Fibroblast of gingiva (primary cell): ENCODE measurements at places on chromosomes 5 and 9.
A peak's percentile ranks its signal among the peaks of the same experiment; 100 is the strongest.

GRCh38 chr5:114435220-114435481 is 73.3 kb downstream of the KCNN2 start:
- DNase-seq, result no peak

DNA sequence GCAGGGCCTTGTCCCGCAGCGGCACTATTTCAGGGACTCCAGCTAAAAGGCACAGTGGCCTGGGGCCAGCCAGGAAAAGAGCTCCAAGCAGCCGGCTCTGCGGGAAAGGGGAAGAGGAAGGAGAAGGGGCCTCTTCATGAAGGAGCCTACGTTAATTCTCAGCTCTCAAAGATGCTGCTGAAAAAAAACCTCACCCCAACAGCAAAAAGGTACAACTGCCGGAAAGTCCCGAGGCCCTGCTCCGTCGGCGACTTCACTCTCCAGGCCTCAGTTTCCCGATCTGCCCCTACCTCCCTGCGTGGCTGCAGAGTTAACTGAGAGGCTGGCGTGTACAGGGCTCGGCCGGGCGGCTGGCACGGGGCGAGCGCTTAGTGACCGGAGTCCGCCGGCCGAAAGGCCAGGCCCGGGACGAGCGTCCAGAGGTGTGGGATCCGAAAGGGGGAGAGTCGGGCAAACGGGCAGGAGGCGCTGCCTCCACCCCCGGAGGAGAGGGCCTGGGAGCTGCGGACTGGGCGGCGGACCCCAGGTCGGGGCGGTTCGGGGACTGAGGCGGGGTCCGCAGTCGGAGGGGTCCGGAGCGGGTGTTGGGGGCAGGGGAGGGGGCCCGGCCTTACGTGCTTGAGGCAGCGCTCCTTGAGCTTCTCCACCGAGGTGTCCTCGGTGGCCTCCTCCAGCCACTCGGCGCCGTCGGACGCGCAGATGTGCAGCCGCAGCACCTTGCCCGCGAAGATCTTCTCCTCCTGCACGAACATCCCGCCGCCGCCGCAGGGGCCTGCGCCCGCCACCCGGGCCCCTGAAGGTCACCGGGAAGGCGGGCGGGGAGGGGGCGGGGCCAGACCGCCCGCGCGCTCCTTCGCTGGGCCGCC is 529 bp downstream of the UBAC1 start:
- DNase-seq, result no peak

DNA sequence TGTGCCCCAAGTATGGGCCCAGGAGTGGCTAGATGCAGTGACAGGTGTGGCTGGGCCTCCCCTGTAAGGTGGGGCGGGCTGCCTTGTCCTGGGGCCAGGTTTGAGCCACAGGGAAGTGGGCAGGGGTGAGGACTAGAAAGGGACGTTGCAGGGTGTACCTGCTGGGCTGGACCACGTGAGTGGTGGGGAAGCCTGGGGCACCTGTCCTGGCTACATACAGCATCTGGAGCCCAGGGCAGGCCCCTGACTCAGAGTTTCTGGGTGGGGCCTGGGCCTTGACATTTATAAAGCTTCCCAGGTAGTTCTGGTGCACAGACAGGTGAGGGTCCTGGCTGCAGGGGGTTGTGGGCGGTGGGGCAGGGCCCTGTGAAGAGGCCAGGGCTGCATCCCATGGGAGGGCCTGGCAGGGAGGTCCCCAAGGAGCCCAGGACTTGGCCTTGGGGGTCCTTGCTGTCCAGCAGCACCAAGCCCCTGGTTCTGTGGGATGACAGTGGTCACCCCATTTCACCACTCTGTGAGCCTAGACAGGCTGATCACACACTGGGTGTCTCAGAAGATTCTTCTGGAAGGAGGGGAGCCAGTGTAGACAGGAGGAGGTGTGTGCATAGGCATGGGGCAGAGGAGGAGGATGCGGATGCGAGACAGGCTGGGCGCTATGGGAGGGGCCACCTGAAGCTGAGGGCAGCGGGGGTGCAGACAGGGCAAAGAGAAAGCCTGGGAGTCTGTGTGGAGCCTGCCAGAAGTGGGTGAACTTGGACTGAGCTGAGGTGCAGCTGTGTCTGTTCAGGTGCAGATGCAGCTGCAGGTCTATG is 94.0 kb downstream of the PHF2 start:
- DNase-seq, result peak; percentile 58

DNA sequence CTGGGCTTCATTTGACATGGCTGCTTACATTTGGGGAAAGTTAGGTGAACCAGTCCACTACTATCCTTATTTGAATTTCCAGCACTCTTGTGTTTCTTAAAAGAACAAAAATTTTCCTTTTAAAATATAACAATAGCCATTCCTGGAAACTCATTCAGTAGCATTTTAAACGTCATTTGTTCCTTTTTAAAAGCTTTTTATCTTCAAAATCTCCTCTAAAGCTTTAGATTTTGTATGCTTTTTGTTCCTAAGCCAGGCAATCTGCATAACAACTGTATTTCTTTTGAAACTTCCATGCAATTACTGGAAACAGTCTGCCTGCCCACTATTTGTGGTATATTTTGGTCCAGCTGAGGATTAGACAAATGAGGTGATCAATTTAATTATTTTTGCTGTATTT is 172.2 kb upstream of the PLCXD3 start:
- DNase-seq, result no peak

- no peak for DNase-seq
These were observed 142.3 kb downstream of the TSSK1B start for GRCh38 chr5:113292462-113292861.

GRCh38 chr5:164581889-164582288 is 1076.5 kb downstream of the MAT2B start:
- no peak for DNase-seq

DNA sequence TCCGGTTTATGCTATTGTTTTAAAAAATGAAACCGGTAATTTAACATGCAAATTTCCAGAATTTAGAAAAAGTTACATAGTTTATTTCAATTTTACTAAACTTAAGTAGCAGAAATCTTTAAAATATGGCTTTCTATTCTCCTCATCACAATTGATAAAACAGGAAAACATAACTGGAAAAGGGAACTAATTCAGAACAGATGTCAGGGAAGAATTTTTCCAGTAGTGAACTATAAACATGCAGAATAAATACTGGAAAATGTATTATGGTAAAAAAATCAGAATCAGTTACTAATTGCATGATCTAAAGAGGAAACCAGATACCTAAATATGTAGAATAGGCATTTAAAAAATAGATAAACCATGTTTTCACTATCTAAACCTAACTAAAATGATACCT is 7.3 kb upstream of the NR4A3 start:
- no peak for DNase-seq

DNA sequence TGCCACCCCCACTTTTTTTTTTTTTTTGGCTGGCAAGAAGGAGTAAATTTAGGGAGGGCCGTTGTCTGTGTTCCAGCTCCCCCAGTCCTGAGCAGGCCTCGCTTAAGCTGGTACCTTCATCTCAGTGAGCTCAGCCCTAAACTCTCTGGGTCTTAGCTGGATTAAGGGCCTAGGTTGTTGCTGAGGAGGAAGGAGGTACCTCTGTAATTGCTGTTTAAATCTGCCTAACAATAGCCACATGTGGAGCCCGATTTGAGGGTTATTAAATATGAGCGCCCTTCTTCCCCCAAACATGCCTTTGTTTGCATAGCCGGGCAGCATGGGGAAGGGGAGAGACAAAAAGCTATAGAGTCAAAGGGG is 179.0 kb upstream of the PITX1 start:
- DNase-seq, result no peak

- DNase-seq, result peak; percentile 89
These were observed 140.9 kb downstream of the NR3C1 start for GRCh38 chr5:143262393-143263174.

DNA sequence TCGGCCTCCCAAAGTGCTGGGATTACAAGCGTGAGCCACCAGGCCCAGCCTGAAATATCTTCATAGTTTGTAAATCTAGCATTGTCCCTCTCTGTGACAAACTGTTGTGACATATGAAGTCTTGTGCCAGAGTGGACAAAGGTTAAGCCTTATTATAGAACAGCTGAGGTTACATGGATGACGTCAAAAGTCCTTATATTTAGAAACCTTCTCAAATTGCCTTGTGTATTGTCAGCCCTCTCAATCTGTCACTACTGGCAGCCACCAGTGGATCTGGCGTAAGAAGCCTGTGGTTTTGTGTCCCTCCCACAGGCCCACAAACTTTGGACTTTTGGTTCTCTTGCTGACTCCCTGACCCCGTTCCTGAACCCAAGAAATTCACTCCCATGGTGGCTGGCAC is 79.4 kb upstream of the CCDC112 start:
- DNase-seq, result peak; percentile 94

GRCh38 chr5:142977363-142978051 is 207.3 kb downstream of the ARHGAP26 start:
- peak; percentile 46 for DNase-seq

GRCh38 chr9:133658442-133659431 is 22.6 kb downstream of the DBH start:
- no peak for DNase-seq

DNA sequence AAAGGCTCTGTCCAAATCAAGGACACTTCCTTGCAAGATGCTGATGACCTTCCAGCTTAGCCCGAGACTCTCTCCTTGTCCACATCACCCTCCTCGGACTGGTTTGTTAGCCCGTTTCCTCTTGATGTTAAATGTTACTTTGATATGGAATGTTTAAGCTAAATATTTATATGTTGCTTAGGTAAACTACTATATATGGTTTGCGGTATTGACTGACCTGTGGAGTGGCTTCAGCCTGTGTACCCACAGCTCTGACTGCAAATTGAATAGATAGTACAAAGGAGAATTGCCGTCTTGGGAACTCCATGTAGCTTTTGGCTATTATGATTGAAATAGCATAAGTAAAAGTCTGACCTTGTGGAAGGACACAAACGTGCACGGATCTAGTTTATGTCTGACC is 422.0 kb downstream of the YTHDC2 start:
- DNase-seq, result no peak

GRCh38 chr5:158483281-158483860 is 616.3 kb downstream of the EBF1 start:
- no peak for DNase-seq

GRCh38 chr5:123460296-123460729 is 37.1 kb upstream of the CEP120 start:
- DNase-seq, result no peak
